SK-N-DZ (cell line): ENCODE measurements at places on chromosomes 3 and 15.

GRCh38 chr3:16072420-16073110 lies 101.9 kb upstream of the GALNT15 start:
- no peak for DNase-seq

DNA sequence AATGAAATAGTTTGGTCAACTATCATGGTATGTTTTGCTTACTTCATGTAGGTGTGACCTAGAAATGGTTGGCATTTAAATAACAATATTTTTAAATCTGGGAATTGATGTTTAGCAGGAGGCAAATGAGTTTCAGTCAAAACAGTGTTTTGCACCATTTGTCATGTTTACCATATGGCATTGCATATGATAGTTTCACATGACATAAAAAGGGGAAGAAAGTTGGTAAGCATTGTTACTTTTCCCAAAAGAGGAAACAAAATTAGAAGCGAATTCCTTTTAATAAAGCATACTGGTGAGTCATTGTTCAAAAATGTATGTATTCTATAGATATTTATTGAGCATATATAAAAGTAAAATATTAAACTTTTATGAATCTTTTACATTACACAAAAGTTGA lies 2.3 kb downstream of the RNF13 start:
- no peak for DNase-seq

DNA sequence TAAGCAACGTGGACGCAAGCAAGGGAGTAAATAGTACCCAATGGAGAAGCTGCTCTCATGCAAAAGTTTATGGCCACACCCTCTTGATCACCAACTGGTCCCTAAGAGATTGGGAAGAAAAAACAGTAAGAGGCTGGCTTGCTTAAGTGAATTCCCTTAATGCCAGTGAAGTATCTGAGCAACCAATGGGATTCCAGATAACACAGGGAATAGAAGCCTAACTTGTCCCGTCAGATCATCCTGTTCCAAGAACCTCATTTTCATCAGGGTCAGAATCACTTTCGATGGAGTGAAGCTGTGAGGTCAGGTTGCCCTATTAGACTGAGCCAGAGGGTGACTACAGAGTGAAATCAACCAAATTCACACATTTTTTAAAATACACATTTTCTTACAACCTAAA lies 104.3 kb downstream of the CD47 start:
- DNase-seq: peak; percentile 74

DNA sequence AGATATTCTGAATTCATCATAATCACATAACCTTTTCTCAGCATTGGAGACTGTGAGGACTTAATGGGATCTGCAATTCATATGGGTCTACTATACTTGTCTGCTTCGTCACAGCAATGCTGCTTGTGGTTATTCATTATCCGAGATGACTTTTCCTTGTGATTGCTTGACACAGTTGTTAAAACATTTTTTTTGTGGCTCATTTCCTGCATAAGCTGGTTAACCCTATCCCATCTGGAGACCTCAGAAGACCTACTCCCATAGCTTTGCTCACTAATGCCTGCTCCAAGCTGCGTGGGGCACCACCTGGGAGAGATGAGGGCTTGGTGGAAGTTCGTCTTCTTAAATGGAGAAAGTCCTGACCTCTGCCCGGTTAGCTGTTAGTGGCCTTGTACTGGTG lies 360.8 kb downstream of the CHST2 start:
- no peak for DNase-seq

GRCh38 chr3:170372190-170372879 lies 14.8 kb downstream of the SKIL start:
- peak; percentile 33 for DNase-seq

GRCh38 chr3:22779737-22780136 lies 423.4 kb upstream of the UBE2E2 start:
- DNase-seq: no peak

GRCh38 chr15:42876224-42876623 lies 44.4 kb downstream of the TTBK2 start:
- DNase-seq: no peak
